Stimulated activated naive CD8-positive, alpha-beta T cell treated with anti-CD3 and anti-CD28 coated beads, Interleukin-15, Interleukin-2, amounts not matched to agents 100 U/mL and 50 U/mL, for 24 hours (primary cell): ENCODE measurements at places on chromosomes 4 and X.

DNA sequence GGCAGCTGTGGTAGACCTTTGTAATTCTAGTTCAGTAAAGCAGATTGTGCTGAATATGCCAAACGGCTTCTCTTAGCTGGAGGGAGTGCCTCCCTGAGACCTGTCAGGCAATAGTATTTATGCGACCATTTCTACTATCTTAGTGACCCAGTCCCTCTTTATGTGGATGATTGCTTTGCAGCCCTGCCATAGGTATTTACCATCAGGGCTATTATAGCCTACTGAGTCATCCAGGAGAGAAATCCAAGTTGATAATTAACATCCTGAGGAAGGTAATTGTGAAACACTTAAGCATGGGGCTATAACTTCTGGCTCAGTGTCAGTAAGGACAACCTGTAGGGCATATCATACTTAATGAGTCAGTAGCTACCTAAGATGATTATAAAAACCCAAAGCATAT lies 103.9 kb upstream of the MAOA start:
- no peak for DNase-seq

- DNase-seq, result no peak
Measured at GRCh38 chr4:64305565-64306254, 103.5 kb downstream of the TECRL start.

- DNase-seq, result peak; percentile 45
Measured at GRCh38 chr4:112515198-112516065, 548 bp downstream of the NEUROG2 start.

DNA sequence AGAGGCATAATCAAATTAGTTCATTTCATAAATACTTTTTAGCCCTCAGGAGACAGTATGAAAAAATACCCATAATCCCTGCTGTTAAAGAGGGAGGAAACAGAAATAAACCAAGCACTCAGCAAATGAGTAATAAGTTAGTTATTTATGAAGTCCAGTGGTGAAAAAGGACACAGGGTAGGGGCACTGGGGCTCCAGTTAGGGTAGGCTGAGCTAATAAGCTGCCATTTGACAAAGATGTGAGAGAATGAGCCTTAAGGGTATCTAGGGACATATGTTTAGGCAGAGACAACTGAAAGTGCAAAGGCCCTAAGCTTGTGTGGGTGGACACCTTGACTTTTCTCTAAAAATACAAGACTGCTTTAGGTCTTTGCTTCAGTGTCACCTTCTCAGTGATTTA lies 94.4 kb downstream of the IL15 start:
- no peak for DNase-seq

DNA sequence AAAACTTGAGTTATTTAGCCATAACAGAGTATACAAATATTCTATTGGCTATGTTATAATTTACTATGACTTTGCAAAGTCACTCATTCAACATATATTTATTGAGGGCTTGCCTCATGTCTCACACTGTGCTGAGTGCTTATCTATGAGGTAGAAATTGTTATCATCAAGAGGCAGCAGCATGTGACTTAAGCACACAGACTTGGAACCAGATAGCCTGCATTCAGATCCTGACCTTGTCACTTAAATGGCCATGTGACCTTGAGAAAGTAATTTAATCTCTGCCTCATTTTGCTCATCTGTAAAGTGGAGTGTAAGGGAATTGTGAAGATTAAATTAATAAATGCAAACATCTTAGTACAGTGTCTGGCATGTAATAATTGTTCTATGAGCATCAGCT lies 10.1 kb upstream of the EXOSC9 start:
- DNase-seq, result no peak

GRCh38 chr4:114839986-114840385 lies 241.4 kb downstream of the UGT8 start:
- DNase-seq, result no peak

GRCh38 chr4:90585961-90586360 lies 458.8 kb downstream of the CCSER1 start:
- no peak for DNase-seq

- no peak for DNase-seq
Measured at GRCh38 chr4:68883870-68884269, 67.7 kb downstream of the UGT2A3 start.

- peak; percentile 15 for DNase-seq
Measured at GRCh38 chr4:167233685-167234315, 494 bp downstream of the SPOCK3 start.

GRCh38 chr4:75370576-75370975 lies 143.6 kb downstream of the RCHY1 start:
- DNase-seq, result no peak

- DNase-seq, result no peak
Measured at GRCh38 chrX:118315529-118315928, 30.4 kb upstream of the WDR44 start.

DNA sequence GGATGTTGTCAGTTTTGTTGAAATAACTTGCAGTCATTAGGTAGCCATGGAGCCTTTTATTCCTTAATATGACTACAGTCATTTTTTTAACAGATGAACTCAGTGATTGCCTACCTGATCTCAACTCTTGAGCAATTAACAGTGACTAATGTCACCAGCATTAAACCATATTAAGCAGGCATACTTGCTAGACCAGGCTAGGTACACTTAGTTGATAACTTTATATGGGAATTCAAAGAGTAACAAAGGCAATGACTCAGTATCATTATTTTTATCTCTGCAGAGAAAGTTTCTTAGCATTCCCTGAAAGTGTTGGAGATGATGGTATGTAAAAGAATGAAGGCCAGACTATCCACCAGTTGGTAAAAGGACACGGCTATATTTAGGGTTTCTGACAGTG lies at the start of gene C4orf54:
Gene C4orf54, minus strand, starts transcription at position 31 of the 400 bp plus-strand sequence. CDS start 3,180 bp downstream, outside the sequence.
- DNase-seq, result no peak

GRCh38 chr4:92236877-92237276 lies 66.9 kb upstream of the GRID2 start:
- no peak for DNase-seq

DNA sequence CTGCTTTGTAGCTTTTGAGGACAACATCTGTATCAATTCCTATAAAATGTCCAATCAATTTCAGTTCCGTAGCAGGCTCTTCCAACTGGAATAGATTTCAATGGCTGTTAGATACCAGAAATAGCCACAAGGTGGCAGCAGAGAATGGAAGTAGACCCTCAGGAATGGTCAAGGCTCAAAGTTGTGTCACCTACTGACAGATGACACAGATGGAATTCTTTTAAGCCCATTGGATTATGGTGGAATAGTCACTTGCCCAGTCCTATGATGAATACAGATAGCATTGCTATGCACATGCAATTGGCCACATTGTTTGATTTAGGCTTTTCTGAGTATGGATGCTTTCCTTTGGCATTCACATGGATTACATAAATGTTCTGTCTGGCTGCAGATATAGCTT lies 130.4 kb upstream of the RADX start:
- peak; percentile 32 for DNase-seq

- no peak for DNase-seq
Measured at GRCh38 chr4:152862608-152863007, 73.5 kb upstream of the FHDC1 start.

DNA sequence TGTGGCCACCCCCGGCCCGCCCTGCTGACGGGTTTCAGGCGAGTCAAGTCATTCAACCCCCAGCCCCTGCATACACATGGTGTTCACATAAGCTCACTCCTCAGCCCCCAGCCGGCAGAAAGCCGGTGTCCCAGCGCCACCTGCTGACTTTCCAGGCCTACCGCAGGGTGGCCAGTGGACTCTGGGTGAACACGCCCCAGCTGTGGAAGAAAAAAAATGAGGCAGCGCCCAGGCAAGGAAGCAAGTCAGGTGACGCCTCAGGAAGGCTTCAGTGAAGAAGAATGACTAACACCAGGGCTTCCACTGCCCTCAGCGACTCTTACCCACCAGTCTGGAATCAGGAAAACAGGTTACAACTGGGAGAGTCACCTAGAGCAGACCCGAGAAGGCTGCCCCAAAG lies 15.8 kb downstream of the BCAP31 start:
- DNase-seq, result peak; percentile 38

- DNase-seq, result no peak
Measured at GRCh38 chr4:64146030-64146429, 263.2 kb downstream of the TECRL start.

DNA sequence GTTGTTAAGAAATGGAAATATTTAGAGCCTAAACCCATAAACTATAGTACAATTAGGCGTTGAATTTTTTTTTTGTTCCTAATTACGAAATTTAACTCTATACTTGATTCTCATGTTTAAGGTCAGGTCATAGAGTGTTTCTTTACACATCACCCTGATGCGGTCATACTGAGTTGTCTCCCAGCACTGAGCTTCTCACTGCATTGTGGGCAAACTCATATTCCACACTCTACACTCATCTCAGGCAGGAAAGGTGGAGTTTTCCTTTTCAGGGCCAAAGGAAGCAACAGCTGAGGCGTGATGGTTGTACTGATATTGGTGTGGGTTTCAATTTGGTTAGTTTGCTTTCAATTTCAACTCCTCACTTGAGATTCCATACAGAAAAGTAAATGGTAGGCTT lies 75.4 kb downstream of the FAT4 start:
- DNase-seq, result no peak

DNA sequence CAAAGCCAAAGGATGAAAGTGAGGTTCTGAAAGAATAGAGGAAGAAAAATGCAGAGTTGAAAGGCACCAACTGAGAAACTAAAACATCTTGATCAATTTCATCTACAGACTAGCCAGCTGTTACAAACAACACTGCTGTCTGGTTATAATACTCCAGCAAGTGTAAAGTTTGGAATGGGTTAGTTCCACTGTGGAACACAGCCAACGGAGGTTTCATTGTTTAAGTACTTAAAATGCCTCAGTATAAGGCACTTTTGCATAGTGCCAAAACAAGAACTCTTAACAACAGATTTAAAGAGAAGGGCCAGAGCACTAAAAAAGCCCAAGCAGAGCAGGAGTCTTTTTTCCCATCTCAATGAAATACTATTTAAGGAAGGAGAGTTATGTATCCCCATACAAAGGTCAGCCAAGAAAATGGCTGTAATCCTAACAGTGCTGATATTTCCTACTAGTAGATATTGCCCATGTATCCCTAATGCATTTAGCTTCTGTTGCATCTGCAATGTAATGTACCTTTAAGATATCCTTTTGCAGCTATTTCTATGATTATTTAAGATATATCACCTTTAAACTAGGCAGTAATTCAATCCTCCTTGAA lies 16.5 kb downstream of the ACSL4 start:
- no peak for DNase-seq

- no peak for DNase-seq
Measured at GRCh38 chrX:134484039-134484438, 24.1 kb downstream of the HPRT1 start.

DNA sequence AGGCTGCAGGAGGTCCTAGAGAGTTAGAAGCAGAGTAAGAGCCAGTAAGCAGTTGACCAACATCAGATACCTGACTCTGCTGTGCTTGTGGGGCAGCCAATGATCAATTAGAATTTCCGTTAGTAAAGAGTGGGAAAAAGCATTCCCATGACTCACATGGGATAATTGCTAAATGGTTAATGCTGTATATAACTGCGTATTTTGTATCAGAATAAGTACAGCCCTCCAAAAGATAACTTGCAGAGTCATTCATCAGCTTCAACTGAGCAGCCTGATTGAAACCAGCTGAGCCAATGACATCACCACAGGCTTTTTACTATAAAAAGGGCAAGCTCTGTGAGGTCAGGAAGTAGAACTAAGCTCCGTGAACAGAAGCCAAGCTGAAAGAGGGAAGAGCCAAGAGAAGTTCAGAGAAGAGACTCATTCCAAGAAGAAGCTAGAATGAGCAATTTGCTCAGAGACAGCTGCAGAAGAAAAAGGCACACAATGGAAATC lies 67.9 kb downstream of the PPP3CA start:
- DNase-seq, result no peak

DNA sequence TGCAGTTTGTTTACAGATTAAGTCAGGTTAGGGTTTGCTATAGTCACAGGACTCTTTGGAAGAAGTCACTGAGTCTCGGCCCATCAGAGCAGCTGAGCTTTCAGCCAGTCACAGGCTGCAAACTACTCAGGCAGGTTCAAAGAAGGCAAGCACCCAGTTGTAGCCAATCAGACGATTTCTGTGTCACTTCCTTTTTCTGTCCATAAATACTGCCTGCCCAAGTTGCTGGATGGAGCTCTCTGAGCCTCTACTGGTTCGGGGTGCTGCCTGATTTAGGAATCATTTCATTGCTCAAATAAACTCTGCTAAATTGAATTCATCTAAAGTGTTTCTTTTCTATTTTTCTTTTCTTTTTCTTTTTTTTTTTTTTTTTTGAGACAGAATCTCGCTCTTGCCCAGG lies 7.3 kb upstream of the SH3BP2 start:
- no peak for DNase-seq

DNA sequence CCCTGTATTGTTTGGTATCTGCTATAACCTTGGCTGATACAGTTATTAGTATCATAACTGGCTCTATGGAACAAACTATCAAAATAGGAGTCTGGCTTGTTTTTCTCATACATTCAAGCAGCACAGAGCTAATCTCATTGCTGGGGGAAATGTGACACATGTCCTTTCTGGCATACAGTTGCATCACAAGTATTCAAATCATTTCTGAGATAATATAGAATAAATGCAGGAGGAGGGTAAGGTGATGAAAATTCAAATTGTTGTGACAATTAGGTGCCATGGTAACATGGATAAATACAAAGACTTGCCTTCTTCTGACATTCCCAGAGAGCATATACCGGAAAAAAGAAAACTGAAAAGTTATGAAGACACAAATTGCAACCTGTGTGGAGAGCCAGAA lies 2706.8 kb downstream of the ARAP2 start:
- no peak for DNase-seq

DNA sequence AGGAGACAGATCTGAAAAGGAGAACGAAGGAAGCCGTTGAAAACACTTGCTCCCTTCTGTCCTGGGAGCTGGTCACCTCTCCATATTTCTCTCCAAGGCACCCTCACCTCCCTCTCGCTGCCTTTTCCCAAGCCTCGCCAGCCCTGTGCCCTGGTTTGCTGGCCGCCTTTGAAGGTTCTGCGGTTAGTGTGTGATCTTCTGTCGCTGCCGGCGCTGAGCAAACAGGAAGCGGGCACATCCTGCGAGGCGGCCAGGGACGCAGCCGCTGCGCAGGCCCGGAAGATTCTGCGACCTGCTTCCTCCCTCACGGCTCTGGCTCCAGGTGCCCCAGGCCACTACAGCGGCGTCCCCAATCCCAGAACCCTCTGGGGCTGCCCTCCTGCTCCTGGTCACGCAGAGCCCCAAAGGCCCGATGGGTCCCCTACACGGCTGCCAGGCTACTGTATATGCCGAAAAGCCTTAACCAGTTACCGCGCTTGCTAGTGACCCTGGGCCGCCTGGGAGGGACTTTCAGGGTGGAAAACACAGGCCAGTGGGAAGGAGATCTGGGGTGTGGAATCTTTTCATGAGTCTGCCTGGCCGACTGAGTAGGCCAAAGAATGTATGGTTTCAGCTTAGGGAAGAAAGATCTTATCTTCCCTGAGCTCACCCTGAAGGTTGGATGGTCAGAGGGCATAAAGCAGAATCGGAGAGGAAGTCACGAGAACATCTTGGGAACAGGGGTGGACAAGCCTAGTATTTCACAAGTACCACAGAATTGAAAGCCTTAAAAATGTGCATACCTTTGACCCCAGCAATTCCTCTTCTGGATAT lies 2.3 kb upstream of the SASH3 start:
- peak; percentile 73 for DNase-seq

DNA sequence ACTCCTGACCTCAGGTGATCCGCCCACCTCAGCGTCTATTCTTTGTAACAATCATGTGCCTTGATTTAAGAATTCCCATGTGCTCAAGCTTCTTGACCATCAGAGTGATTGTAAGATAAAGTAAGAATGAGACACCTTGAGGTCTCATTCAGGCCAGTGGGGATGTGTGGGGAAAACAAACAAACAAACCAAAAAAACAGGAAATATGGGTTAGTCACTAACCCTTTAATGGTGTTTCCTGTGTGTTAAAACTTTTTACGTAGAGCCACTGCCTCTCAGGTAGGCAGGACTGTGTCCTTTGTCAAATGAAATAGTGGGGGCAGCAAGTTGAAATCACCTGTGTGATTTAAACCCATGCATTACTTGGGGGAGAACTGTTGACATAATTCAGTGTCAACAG lies 91.5 kb upstream of the DHRSX start:
- no peak for DNase-seq
